KG1 (cell line): ENCODE measurements at places on chromosomes 6 and 20.

GRCh38 chr6:166655713-166656229 is 28.7 kb upstream of the RPS6KA2 start:
- no peak for DNase-seq

DNA sequence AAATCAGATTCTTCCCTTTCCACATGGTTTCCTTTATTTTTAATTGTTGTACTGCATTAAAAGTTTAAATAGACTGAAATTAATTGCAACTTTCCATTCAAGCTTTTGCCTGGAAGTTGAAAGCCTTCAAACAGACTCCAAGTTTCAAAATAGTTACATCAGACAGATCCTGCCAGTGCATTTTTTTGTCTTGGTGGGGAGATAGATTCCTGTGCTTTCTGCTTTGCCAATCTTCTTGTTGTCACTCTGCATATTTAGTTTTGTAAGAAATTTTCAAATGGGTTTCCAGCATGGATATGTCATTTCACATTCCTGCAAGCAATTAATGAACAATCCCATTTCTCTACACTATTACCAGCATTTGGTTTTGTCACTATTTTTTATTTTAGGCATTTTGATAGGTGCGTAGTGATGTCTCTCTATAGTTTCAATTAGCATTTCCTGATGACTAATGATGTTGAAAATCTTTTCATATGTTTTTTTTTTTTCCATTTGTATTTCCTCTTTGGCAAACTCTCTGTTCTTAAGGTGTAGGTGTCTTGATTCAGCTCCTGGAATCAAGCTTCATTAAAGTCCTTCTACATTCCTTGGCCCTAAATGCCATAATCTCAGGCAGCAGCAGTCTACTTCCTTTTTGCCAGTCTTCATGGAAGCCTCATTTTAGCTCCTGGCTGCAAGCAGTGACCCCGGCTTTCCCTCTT is 40.5 kb downstream of the SCP2D1 start:
- no peak for DNase-seq

- no peak for DNase-seq
Measured at GRCh38 chr6:169263836-169264608, 10.4 kb upstream of the THBS2 start.

DNA sequence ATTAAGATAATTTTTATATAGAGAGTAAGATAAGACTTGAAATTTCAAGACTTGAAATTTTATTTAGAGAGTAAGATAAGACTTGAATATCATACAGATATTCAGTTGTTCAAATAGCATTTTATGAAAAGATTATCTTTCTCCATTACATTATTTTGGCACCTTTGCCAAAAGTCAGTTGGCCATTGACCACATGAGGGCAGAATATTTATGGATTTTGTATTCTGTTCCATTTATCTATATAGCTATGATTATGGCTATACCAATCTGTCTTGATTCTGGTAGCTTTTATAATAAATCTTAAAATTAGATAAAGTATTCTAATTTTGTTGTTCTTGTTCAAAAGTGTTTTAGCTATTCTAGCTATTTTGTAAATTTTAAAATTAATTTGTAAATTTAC is 537.9 kb upstream of the GJE1 start:
- DNase-seq: no peak

DNA sequence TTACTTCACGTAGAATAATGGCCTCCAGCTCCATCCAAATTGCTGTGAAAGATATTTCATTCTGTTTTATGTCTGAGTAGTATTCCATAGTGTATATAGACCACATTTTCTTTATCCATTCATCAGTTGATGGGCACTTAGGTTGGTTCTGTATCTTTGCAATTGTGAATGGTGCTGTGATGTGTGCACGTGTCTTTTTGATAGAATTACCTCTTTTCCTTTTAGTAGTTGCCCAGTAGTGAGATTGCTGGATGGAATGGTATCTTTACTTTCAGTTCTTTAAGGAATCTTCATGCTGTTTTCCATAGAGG is 91.8 kb downstream of the CARMIL1 start:
- DNase-seq: no peak

DNA sequence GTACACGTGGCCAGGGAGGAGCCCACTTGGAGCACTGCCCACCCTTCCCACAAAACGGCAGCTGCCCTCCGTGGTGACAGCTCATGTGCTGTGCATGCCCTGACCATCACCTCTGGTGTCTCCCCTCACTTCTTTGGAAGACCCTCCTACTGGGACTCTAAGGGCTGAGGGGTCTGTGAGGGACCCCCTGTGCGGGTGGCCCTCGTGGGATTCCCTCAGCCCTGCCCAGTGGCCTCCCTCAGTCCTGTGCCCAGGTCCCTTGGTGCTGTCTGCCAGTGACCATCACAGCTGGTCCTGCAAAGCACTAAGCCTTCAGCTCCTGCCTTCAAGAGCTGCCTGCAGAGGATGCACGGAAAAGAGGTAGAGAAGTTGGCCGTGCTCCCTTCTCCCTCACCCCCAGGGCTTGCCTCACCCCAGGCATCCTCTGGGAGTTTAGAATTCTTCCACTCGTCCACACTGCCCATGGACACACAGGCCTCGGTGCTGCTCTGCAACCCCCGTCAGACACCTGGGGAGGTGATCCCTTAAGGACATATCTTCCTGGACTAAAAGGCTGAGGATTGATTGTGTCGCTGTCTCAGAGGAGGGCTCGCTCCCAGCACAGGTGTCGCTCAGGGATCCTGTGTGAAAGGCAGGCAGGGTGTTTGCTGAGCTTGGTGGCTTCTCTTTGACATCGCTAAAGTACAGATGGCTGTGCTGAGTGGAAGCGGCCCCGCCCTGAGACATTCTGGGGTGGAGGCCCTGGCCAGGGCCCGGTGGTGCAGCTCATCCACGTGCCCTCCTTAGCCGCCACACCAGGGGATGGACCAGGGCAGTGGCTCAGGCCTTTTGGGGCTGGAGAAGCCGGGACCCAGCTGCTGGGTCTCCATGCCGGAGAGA is 119.5 kb upstream of the FRMD1 start:
- no peak for DNase-seq

GRCh38 chr6:76862936-76863335 is 600.4 kb downstream of the HTR1B start:
- DNase-seq: no peak

- no peak for DNase-seq
Measured at GRCh38 chr20:45303586-45304463, 2.8 kb upstream of the RBPJL start.

DNA sequence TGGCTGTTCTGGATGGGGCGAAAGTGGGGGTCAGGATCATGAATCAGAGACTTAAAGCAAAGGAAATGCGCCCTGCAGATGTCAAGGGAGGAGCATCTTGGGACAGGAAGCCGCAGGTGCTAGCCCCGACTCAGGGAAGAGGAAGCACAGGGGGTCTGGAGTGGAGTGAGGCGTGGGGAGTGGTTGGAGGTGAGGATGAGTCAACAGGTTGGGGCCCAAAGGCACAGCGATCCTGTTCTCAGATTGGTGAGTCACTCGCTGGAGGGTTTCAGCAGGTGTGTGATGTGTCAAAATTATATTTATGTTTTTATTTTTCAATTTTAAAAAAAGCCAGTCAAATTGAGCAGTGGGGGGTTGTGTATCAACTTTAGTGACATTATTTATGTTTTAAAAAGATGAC is 19.0 kb downstream of the PACSIN1 start:
- DNase-seq: peak; percentile 40

DNA sequence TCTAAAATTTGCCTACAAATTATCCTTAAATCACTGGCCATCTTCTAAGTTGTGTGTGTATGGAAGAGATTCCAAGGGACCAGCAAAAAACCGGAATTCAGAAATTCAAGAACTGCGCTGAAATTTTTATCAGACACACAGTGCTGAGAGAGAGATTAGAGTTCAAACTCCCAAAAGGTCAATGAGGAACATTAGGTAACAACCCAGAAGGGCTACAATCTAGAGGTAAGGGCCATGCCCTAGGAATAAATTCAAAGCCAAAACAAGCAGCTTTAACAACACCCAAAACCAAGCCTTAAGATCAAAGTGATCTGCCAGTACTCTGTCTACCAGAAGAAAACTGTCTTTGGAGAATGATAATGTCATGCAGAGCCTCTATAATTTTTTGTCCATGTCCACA is 17.8 kb downstream of the SRSF12 start:
- no peak for DNase-seq

DNA sequence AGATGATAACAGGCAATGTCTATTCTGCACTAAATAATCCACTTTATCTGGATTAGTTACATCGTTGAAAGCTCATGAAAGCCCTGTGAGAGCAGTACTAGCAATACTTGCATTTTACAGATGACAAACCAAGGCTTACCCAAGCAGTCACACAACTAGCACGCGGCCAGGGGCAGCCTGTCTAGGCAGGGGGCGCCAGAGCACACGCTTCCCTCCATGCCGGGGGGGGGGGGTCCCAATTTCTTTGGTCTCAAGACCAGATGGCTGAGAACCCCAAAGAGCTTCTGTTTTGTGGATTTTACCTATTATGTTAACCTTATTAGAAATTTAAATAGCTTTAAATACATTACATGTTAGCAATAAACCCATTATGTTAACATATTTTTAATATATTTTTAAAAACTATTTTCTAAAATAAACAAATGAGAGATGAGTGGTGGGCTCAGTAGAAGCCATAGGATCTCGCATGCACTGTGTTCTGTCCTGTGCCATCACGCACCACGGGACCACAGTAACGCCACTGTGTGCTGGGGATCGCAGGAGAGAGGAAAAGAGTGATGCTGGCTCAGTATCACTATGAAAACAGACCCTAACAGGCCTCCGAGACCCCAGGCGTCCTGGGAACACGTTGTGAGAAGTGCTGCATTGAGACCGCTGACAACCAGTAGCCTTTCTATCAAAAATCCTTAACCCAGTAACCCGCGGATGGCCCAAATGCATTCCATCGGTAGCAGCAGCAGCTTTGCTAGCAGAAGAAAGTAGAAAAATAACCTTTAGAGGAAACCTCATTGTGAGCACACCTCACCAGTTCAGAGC is 5.3 kb upstream of the PRR18 start:
- no peak for DNase-seq

- no peak for DNase-seq
Measured at GRCh38 chr6:137651591-137652335, 157.6 kb upstream of the OLIG3 start.

DNA sequence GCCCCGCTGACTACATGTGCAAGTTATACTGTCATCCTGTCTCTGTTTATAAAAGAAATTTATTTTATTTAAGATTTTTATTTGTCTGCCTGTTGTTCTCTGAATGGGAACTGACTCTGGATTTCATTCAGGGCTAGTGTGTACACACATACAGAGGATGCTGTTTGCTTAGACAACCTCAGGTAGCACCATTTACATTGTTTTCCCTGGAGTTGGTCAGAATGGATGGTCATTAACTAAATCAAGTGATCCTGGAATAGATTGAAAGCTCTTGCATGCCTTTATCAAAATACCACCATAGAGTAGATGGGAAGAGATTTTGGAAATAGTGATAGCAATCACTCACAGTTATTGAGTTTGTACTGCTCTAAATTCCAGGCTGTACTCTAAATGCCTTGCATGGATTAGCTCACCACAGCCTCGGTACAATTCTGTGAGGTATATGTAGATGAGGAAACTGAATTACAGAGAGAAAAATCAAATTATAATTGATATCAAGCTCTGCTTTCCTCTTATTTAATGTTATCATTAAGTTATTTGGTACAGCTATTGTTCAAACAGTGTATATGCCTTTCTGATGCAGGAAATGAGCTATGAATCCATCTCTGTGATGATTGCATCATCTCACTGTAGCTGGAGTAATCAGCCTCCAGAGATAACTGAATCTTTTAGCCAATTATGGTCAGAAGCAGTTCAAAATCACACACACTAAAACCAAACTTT is 51.9 kb downstream of the RNF217 start:
- DNase-seq: no peak

DNA sequence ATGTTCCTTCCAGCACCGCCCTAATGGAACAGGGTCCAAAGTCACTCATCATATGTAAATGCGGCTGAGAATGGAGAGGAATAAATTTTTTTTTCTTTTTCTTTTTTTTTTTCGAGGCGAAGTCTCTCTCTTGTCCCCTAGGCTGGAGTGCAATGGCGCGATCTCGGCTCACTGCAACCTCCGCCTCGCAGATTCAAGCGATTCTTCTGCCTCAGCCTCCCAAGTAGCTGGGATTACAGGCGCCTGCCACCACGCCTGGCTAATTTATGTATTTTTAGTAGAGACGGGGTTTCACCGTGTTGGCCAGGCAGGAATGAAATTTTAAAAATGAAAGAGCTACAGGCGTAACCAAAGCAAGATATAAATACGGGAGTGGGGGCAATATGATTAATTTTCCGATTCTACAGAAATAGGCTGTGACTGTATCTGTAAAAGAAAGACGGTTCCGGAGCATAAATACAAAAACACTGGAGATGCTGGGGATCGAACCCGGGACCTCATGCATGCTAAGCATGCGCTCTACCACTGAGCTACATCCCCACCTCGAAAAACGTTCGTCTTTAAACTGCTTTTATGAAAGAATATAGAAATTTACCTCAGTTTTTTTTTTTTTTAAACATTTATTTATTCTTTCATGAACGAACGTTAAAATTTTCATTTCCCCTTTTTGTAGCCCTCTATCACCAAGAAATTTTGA is 132.2 kb downstream of the GPX5 start:
- peak; percentile 50 for DNase-seq

GRCh38 chr6:124131259-124131658 is 327.6 kb downstream of the NKAIN2 start:
- DNase-seq: no peak

DNA sequence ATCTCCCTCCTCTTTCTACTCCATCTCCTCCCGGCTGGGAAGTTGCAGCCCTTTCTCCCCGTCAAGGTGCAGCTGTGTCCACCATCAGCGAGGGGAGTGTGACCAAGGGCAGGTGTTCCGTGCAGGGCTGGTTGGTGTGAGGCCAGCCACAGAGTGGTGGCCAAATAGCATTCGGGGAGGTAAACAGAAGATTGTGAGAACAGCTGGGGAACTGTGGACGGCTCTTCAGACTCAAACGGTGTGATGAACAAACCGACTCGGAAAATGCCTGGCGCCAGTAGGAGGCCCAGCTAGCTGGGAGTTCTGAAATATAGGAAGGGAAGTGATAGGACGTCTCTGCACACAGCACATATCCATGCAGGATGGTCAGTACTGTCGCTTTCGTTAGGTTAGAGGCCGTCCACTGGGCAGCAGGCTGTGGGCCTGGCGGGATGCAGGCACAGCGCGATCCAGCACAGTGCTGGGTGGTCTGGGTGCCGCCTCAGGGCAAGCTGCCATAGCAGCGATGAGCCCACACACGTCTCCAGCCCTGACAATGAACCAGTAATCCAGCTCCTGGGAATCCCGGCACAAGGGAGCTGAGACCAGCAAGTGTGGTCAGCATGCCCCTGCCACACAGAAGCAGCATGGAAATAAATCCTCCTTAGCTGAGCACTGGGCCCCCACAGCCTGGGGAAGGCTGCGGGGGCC is 258.1 kb downstream of the TAF4 start:
- no peak for DNase-seq
